Activated CD8-positive, alpha-beta T cell treated with anti-CD3 and anti-CD28 coated beads for 36 hours (primary cell): ENCODE measurements at places on chromosomes 1 and 21.
A peak's percentile ranks its signal among the peaks of the same experiment; 100 is the strongest.

DNA sequence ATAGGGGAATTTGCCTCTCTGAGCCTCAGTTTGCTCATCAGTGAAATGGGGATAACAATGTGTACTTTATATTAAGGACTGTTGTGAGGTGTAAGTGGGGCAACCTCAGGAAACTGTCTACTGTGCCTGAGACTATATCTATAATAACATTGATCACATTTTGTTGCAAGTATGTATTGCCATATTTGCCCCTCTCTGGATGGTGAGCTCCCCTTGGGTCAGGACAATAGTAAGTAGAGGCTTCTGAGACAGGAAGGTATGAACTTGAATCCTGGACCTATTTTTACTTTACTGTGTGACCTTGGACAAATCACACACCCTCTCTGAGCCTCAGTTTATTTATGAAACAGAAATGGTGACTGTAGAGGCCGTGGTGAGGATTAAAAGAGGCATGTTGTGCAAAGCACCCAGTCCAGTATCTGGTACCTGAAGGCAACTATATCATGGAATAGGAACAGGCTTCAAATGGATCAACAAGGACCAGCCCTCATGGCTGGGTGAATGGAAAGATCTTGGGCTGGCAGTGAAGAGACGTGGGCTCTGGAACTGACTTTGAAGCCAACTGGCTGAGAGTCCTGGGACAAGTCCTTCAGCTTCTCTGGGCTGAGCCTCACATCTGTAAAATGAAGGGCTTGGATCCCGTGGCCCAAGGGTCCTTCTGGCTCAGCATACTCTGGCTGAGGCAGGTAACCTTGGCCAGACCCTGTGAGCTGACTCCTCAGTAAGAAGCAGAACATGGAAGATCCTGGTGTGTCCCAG is 35.0 kb upstream of the ID3 start:
- no peaks in the 10 kb centered on the region for H3K27me3 ChIP-seq
- H3K4me1 ChIP-seq, result peaks cover 91% of the 10 kb centered on the region
- DNase-seq, result no peak
- no peak overlapping the region for H3K4me3 ChIP-seq
- H3K36me3 ChIP-seq, result no peaks in the 10 kb centered on the region

GRCh38 chr1:43937179-43937865 is 3.7 kb downstream of the ARTN start:
- peaks cover 18% of the 10 kb centered on the region for H3K4me1 ChIP-seq
- no peak overlapping the region for H3K27ac ChIP-seq
- DNase-seq, result no peak
- H3K36me3 ChIP-seq, result peaks cover 1% of the 10 kb centered on the region

DNA sequence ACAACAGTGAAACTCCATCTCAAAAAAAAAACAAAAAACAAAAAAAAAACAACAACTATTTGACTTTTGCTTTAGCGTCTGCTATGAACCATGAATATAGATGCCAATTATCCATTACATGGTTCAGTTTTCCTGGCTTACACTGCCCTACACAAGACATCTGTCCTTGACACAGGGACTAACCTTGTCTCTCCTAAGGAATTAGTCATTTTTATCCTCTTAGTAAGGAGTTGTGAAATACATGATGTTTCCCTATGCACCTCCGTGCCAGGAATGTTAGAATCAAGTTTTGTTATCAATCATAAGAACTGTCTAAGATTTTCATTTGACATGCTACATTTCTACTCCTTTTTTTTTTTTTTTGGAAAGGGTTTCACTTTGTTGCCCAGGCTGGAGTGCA is 241.8 kb downstream of the KIF26B start:
- H3K27me3 ChIP-seq, result peaks cover 4% of the 10 kb centered on the region
- no peak for DNase-seq
- no peak overlapping the region for H3K27ac ChIP-seq
- H3K4me3 ChIP-seq, result no peak overlapping the region
- no peaks in the 10 kb centered on the region for H3K36me3 ChIP-seq

- DNase-seq, result no peak
- H3K4me1 ChIP-seq, result no peaks in the 10 kb centered on the region
- H3K4me3 ChIP-seq, result no peak overlapping the region
- H3K27ac ChIP-seq, result no peak overlapping the region
- H3K27me3 ChIP-seq, result peaks cover 2% of the 10 kb centered on the region
Observed at GRCh38 chr1:244952940-244953339, 88.6 kb upstream of the HNRNPU start.

DNA sequence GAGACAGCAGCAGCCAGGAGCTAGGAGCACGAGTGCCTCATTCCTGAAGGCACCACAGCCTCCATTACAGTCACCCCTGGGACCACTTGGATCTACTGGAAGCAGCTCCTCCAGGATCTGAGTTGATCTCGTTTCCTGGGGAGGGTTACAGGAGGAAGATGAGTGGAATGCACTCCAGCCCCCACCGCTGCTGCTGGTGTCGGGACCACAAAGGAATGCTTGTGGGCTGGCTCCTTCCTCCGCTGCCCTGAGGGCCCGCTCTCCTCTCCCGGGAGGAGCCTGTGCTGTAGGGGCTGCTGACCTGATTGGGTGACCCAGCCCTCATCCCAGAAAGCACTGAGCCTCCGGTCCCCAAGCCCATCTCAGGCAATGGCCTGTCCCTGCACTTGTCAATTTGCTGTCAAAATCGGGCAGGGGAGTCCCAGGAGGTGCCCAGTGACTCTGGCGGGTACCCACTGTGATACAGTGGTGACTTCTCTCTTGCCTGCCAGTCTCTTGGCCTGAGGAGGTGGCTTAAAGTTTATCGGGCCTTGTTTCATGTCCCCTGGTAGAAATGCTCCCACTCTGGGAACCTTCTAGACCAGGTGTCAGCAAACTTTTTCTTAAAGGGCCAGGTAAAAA is 23.1 kb downstream of the IL10RB start:
- H3K27me3 ChIP-seq, result no peaks in the 10 kb centered on the region
- no peak for DNase-seq
- H3K4me1 ChIP-seq, result peaks cover 17% of the 10 kb centered on the region
- H3K27ac ChIP-seq, result no peak overlapping the region
- H3K36me3 ChIP-seq, result peaks cover 37% of the 10 kb centered on the region

GRCh38 chr1:11674488-11674887 is 6.5 kb downstream of the MAD2L2 start:
- H3K27ac ChIP-seq, result no peak overlapping the region
- H3K36me3 ChIP-seq, result peaks cover 17% of the 10 kb centered on the region
- no peaks in the 10 kb centered on the region for H3K27me3 ChIP-seq
- no peak for DNase-seq
- no peak overlapping the region for H3K4me3 ChIP-seq

GRCh38 chr1:203898458-203899352 is 37.3 kb downstream of the SNRPE start:
- H3K36me3 ChIP-seq, result peaks cover 4% of the 10 kb centered on the region
- no peak overlapping the region for H3K4me3 ChIP-seq
- peaks cover 1% of the 10 kb centered on the region for H3K27me3 ChIP-seq
- H3K27ac ChIP-seq, result no peak overlapping the region

DNA sequence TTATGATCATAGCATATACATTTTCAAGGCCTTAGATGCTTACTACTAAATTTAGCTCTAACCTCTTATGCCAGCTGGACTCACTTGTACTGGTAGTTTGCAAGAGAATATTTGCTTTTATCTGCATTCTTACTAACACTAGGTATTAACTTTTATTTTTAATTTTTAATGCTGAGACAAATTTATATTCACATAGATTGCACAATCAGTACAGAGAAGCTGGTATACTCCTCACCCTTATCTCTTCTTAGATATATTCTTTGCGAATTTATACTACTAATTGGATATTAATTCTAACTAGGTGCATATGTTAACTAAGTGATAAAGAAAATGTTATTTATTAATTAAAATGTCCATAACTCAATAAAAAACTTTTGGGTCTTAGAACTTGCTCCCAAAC is 561.8 kb upstream of the PRMT6 start:
- H3K4me3 ChIP-seq, result no peak overlapping the region
- no peaks in the 10 kb centered on the region for H3K36me3 ChIP-seq
- no peaks in the 10 kb centered on the region for H3K27me3 ChIP-seq
- H3K4me1 ChIP-seq, result no peaks in the 10 kb centered on the region

- DNase-seq, result peak; percentile 88
- H3K36me3 ChIP-seq, result peaks cover 79% of the 10 kb centered on the region
- peak within 1 kb of the TSS; percentile 88 for H3K4me3 ChIP-seq
- H3K4me1 ChIP-seq, result peaks cover 83% of the 10 kb centered on the region
- peak within 1 kb of the TSS; percentile 99 for H3K27ac ChIP-seq
- no peaks in the 10 kb centered on the region for H3K27me3 ChIP-seq
Observed at GRCh38 chr1:26279456-26280332, at the start of gene SH3BGRL3. Gene SH3BGRL3 (plus strand): TSS chr1:26280086. CDS start chr1:26280156, 70 bp downstream.

DNA sequence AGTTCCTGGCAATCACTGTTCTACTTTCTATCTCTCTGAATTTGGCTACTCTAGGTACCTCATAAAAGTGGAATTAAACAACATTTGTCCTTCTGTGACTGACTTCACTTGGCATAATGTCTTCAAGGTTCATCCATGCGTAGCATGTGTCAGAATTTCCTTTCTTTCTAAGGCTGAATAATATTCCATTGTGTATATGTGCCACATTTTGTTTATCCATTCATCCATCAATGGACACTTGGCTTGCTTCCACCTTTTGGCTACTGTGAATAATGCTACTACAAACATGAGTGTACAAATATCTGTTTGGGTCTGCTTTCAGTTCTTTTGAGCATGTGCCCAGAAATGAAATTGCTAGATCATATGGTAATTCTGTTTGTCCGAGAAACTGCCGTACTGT is 14.7 kb downstream of the CACHD1 start:
- no peak overlapping the region for H3K27ac ChIP-seq
- H3K36me3 ChIP-seq, result no peaks in the 10 kb centered on the region
- DNase-seq, result no peak
- H3K4me3 ChIP-seq, result no peak overlapping the region
- peaks cover 2% of the 10 kb centered on the region for H3K4me1 ChIP-seq

- no peak for DNase-seq
- peaks cover 8% of the 10 kb centered on the region for H3K27me3 ChIP-seq
- H3K27ac ChIP-seq, result no peak overlapping the region
- H3K4me3 ChIP-seq, result no peak overlapping the region
- H3K36me3 ChIP-seq, result no peaks in the 10 kb centered on the region
- no peaks in the 10 kb centered on the region for H3K4me1 ChIP-seq
Observed at GRCh38 chr21:40386981-40387747, 459.8 kb downstream of the DSCAM start.

DNA sequence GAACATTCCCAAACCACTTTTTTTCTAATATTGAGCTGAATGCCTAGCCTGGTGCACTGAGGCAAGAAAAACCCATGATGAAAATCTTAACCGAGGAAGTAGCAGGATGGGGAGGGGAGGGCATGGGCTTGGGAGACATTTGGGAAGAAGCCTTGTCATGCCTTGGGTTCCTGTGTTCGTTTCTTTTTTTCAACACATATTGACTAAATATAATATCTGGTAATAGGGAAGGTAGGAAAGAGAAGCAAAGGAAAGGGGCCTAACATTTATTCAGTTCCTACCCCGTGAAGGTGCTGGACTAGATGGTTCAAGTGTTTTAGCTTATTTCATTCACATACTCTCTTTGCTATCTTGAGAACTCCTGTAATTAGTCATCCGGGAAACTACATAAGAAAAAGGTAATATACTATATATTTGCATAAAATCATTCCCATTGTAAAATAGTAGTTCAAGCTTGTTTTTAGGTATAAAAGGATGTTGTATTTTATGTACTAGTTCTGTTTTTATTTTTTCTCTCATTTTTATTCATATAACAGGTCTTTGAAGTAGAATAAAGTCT is 62.1 kb downstream of the ST3GAL3 start:
- peaks cover 3% of the 10 kb centered on the region for H3K36me3 ChIP-seq
- no peaks in the 10 kb centered on the region for H3K27me3 ChIP-seq
- H3K27ac ChIP-seq, result no peak overlapping the region
- peaks cover 3% of the 10 kb centered on the region for H3K4me1 ChIP-seq

DNA sequence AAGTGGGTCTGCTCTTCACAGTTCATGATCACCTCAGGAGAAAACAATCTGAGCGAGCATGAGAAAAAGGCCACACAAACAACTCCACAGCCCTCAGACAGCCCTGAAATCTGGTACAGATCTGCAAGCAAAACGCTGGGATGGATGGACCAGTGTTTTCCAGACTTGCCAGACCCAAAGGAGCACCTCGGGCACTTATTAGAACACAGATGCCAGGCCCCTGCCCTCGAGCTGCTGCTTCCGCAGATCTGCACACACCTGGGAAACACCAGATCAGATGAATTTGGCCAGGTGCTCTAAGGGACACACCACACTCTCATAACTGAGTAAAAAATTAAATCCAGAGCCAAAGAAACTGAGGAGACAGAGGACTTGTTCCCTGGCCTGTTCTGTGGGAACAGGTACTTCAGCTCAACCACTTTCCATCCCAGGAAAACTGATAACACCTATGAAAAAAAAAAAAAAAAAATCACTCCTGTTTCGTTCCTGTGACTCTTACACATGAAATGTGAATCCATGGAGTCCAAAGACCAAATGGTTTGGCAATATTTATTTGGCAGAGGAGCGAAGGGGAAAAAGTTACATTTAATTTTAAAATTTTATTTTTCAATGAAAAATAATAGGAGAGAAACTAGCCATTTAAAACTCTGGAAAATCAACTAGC is 202.9 kb upstream of the ESRRG start:
- no peak overlapping the region for H3K4me3 ChIP-seq
- no peaks in the 10 kb centered on the region for H3K27me3 ChIP-seq
- no peaks in the 10 kb centered on the region for H3K36me3 ChIP-seq

- no peaks in the 10 kb centered on the region for H3K27me3 ChIP-seq
- H3K4me1 ChIP-seq, result no peaks in the 10 kb centered on the region
- H3K36me3 ChIP-seq, result no peaks in the 10 kb centered on the region
Observed at GRCh38 chr1:189084811-189085210, 1392.9 kb downstream of the BRINP3 start.

- H3K27ac ChIP-seq, result no peak overlapping the region
- H3K36me3 ChIP-seq, result peaks cover 40% of the 10 kb centered on the region
- H3K4me3 ChIP-seq, result no peak overlapping the region
Observed at GRCh38 chr1:223802602-223803001, 43.1 kb downstream of the TP53BP2 start.

- no peak for DNase-seq
- H3K4me3 ChIP-seq, result no peak overlapping the region
- no peaks in the 10 kb centered on the region for H3K27me3 ChIP-seq
- H3K4me1 ChIP-seq, result peaks cover 14% of the 10 kb centered on the region
Observed at GRCh38 chr1:93899543-93900207, 9.6 kb downstream of the GCLM start.

DNA sequence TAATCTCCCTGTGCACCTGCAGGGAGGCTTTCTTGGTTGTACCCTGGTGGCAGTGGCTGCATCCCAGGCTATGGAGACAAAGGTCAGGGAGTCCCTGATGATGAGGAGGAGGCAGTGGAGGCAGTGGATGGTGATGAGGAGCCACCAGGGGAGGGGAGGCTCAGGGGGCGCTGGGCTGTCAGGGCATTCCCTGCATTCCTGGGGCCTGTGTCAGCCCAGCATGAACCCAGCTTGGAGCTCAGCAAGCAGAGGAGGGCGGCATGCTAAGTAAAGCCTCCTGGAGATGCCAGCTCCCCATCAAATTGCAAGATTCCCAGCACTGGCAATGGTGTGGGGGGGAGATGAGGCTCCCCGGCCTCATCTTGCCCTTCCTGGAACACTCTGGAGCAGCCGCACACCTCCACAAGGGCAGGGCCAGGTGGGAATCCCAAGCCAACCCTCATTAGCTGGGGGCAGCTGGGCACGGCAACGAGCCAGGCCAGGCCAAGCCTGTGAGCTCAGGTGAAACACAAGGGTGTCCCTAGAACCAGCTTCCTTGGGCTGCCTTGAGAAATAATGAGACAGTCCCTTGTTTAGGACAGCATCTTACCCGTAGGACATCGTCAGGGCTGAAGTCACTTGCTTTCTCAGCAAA is 469.5 kb downstream of the MATN1 start:
- no peak overlapping the region for H3K27ac ChIP-seq
- peaks cover 8% of the 10 kb centered on the region for H3K27me3 ChIP-seq
- no peak overlapping the region for H3K4me3 ChIP-seq
- no peak for DNase-seq
- H3K36me3 ChIP-seq, result no peaks in the 10 kb centered on the region
- no peaks in the 10 kb centered on the region for H3K4me1 ChIP-seq
